Transverse colon (tissue), 4 donors: ENCODE measurements at places on chromosomes 2 and 18. TPM values are rescaled to one million over a fixed set of nuclear protein-coding genes. Genes with fewer than 3 reads are reported as not detected.

GNAL gene
- 7.4 TPM for total RNA-seq

KCNF1 gene
- not detected for total RNA-seq

GIGYF2 gene
- 40.8 TPM for total RNA-seq

SERPINB4 gene
- total RNA-seq: not detected

IL1R2 gene
- total RNA-seq: 46.4 TPM

ABCG8 gene
- not detected for total RNA-seq

DNA sequence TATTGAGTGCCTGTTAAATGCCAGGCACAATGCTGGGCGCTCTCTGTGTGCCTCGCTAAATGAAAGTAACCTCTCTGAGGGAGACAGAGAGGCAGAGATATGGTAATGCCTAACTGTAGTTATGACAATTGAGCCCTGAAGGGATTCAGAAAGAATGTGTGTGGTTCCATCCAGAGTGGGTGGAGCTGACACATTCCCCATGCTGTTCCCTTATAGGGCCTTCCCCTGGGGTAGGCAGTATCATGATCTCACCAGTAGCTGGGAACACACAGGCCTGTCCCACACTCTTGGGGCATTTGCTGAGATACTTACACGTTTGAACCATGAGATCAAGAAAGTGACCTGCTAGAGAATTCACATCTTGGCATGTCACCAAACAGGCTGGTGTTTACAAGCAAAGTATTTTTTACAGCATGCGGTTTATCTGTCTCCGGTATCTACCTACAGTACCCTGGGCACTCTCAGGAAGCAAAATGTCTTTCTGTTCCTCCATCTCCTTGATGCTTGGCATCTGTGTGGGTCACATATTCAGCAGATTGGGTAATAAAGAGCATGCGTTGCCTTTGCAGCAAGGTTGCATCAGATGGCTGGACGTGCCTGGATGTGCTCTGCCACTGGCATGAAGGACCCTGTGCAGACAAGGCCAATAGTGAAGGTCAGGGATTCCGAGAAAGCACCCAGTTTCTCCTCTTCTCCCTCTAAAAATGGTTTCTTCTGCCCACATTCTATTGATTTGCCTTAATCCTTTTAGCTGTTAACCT lies 9.4 kb downstream of the CTIF start:
- H3K36me3 ChIP-seq: no peaks in the 10 kb centered on the region
- no peaks in the 10 kb centered on the region for H3K27me3 ChIP-seq
- no peak for DNase-seq

DNA sequence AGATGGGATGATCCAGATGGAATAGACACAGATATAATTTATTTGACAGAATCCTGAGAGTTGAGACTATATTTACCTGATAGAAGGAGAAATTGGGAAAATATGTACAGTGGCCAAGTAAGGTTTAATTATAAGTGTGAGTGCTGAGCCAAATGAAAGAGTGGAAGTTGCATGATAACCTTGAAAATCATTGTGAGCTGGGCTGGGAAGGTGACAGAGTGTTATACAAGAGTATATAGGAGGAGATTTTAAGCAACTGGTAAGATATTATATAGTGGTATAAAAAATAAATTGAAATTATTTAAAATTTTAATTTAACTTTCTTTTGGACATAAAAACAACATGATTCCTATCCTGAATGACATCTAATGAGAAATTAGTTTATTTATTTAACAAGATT lies 340.8 kb downstream of the NUP35 start:
- no peaks in the 10 kb centered on the region for H3K36me3 ChIP-seq
- H3K4me1 ChIP-seq: no peaks in the 10 kb centered on the region
- H3K4me3 ChIP-seq: no peak overlapping the region
- no peaks in the 10 kb centered on the region for H3K27me3 ChIP-seq
- no peak for DNase-seq

DNA sequence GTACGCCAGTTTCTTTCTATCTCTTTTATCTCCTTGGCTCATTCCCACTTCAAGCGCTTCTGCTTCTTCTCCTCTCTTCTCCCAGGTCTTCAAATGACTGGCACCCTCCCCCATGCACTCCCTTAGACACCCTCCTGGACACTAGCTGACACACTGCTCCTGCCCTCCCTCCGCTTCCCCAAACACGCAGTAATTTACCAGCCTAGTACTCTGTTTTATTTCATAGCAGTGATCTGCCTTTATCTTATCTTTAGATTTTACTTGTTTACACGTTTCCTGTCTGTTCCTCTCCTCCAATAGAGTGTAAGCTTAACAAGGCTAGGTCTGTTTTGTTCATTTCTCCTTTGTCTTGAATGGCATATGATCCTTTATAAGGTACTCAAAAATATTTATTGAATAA lies 93.9 kb downstream of the SCN3A start:
- no peaks in the 10 kb centered on the region for H3K4me1 ChIP-seq
- H3K4me3 ChIP-seq: no peak overlapping the region
- H3K36me3 ChIP-seq: no peaks in the 10 kb centered on the region
- no peak overlapping the region for H3K27ac ChIP-seq
- DNase-seq: no peak

DNA sequence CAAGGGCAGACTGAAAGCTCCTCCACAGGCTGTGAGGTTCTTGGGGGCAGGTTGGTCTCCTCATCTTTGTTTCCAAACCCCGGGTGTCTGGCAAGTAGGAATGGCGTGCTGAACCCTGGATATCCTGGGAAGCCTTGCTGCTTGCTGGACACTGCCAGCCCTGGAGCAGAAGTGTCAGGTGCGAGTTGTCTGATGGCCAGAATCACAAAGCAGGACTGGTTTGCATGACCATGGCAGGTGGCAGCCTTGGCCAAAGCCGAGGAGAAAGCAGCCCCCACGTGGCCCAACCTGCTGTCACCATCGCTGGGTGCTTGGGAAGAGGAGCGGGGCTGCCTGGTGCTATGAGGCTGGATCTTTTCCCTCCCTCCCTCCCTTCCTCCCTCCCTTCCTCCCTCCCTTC lies 309.5 kb upstream of the HS6ST1 start:
- no peaks in the 10 kb centered on the region for H3K36me3 ChIP-seq
- no peak for DNase-seq
- H3K27ac ChIP-seq: no peak overlapping the region
- H3K4me3 ChIP-seq: no peak overlapping the region

DNA sequence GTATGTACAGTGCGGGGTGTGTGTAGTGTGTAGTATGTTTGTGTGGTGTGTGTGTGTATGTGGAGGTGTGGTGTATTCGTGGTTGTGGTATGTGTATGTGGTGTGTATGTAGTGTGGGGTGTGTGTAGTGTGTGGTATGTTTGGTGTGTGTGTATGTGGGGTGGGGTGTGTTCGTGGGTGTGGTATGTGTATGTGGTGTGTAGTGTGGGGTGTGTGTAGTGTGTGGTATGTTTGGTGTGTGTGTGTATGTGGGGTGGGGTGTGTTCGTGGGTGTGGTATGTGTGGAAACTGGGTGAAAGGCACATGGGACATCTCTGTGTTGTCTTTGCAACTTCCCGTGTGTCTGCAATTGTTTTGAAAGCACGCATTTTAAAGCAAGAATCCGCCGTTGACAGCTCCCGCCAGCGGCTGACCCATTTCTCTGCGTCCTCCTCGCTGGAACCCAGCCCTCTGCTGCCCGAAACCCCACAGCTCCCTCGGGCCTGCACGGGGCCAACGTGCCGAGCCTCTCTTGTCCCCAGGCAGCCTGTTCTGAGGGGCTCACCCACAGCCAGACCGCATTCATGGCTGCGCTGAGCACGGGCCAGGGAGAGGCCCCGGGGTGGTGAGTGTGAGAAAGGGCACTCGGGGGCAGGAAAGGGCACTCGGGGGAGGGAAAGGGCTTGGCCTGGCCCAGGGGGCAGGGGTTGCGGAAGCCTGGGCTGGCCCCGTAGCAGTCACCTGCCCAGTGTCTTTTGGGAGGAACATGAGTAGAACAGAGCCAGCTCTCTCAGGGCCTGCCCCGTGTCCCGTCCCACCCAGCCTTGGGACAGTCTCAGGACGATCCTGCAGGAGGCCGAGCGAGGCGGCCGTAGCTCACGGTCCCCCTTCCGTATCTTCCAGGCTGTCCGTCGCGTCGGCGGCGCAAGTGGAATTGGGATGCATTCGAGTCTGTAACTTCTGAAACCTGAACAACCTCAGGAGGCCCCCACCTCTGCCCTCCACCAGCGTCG lies 61.4 kb downstream of the TWIST2 start:
- no peak for DNase-seq
- H3K4me1 ChIP-seq: no peaks in the 10 kb centered on the region
- no peaks in the 10 kb centered on the region for H3K27me3 ChIP-seq
- H3K36me3 ChIP-seq: no peaks in the 10 kb centered on the region
- no peak overlapping the region for H3K4me3 ChIP-seq

GRCh38 chr2:168397629-168398028 lies 58.4 kb upstream of the CERS6 start:
- no peaks in the 10 kb centered on the region for H3K36me3 ChIP-seq
- no peaks in the 10 kb centered on the region for H3K27me3 ChIP-seq
- no peak for DNase-seq
- no peaks in the 10 kb centered on the region for H3K4me1 ChIP-seq
- H3K27ac ChIP-seq: no peak overlapping the region
- no peak overlapping the region for H3K4me3 ChIP-seq

DNA sequence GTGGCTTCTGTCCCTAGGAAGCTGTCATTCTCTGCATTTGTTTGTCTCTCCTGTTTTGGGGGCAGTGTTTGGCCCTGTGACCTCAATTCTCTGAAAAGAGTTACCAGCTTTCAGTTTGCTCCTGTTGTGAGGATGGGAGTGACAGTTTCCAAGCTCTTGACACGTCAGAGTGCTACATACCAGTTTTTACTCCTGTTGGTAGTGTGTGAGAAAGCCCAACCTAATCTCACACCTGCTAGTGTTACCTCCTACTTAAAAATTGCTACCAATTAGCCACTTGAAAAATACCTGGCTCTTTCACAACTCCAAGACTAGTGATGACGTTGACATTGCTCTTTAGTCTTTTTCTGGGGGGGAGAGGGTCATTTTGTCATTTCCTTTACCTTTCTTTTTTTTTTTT lies 14.1 kb downstream of the SKA1 start:
- no peak for DNase-seq
- no peak overlapping the region for H3K4me3 ChIP-seq
- no peaks in the 10 kb centered on the region for H3K4me1 ChIP-seq
- no peak overlapping the region for H3K27ac ChIP-seq

GRCh38 chr2:173550143-173550542 lies 195.5 kb downstream of the CDCA7 start:
- peaks cover 26% of the 10 kb centered on the region for H3K4me1 ChIP-seq
- no peaks in the 10 kb centered on the region for H3K36me3 ChIP-seq
- no peaks in the 10 kb centered on the region for H3K27me3 ChIP-seq
- H3K27ac ChIP-seq: no peak overlapping the region
- no peak overlapping the region for H3K4me3 ChIP-seq

DNA sequence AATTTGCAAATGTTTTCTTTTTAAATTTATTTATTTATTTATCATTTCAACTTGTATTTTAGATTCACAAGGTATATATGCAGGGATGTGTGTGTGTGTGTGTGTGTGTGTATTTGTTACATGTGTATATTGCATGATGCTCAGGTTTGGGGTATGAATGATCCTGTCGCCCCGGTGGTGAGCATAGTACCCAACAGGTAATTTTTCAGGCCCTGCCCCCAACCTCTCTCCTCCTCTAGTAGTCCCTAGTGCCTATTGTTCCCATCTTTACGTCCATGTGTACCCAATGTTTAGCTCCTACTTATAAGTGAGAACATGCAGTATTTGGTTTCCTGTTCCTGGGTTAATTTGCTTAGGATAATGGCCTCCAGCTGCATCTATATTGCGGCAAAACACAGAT lies 33.0 kb upstream of the KIF5C start:
- no peak overlapping the region for H3K27ac ChIP-seq
- no peaks in the 10 kb centered on the region for H3K27me3 ChIP-seq
- H3K4me1 ChIP-seq: no peaks in the 10 kb centered on the region
- H3K36me3 ChIP-seq: no peaks in the 10 kb centered on the region
- H3K4me3 ChIP-seq: no peak overlapping the region

DNA sequence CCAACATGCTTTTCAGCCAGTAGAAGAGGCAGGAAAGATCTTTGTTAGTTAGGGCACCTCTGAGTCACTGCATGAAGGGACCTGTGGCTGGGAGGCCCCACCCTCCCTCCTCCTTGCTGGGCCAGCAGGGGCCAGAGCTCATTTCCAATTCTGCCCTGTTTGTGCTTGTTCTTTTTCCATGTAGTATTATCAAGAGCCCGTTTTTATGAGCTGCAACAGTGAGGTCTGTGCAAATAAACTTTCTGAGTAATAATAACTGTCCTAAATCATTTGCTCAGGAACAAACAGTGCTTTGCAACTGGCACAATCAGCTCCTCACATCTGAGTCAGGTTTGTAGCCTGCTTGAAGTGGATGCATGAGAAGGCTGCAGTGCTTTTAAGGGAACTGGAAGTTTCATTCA lies 128.0 kb downstream of the ARL4C start:
- DNase-seq: peak; percentile 55
- no peaks in the 10 kb centered on the region for H3K27me3 ChIP-seq
- peak overlapping the region; percentile 85 for H3K27ac ChIP-seq
- no peak overlapping the region for H3K4me3 ChIP-seq
- peaks cover 11% of the 10 kb centered on the region for H3K4me1 ChIP-seq
- H3K36me3 ChIP-seq: no peaks in the 10 kb centered on the region

DNA sequence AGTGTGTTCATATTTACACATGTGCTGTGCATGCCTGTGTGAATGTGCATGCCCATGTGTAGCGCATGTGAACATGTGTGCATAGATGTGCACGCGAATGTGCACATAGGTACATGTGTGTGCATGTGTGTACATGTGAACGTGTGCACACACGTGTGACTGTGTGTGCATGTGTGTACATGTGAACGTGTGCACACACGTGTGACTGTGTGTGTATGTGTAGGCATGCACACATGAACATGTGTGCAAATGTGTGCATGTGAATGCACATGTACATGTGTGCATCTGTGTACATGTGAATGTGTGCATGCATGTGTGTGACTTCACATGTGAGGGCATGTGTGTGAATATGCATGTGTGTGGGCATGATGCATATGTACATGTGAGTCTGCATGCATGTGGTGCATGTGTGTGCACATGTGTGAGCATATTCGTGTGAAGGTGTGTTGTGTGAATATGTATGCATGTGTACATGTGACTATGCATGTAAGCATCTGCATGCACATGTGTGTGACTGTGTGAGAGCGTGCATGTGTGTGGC lies 122.4 kb downstream of the PTGR3 start:
- H3K4me3 ChIP-seq: no peak overlapping the region
- H3K36me3 ChIP-seq: no peaks in the 10 kb centered on the region
- DNase-seq: no peak
- H3K27ac ChIP-seq: no peak overlapping the region
- no peaks in the 10 kb centered on the region for H3K4me1 ChIP-seq

DNA sequence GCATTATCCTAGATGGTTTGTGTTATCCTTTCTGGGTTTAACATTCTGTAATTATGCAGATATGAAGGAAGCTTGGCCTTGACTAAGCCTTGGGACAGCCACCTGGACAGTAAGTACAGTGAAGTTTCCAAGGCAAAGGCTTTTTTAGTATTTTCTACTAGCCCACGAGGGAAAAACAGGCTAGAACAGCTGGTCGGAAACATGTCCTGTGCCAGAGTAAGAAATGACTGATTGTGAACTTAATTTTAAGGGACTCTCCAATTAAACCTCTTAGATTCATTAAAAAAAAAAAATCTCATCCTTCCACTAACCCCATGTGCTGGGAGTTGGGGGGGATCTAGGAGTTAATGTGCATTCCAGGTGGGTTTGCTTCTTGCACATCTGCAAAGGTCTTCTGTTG lies 720.8 kb downstream of the SLC4A3 start:
- H3K27me3 ChIP-seq: no peaks in the 10 kb centered on the region
- H3K4me1 ChIP-seq: no peaks in the 10 kb centered on the region
- H3K36me3 ChIP-seq: no peaks in the 10 kb centered on the region

- no peak overlapping the region for H3K4me3 ChIP-seq
- no peak for DNase-seq
- H3K36me3 ChIP-seq: no peaks in the 10 kb centered on the region
Observed at GRCh38 chr2:45825001-45825651, 173.7 kb downstream of the PRKCE start.

GRCh38 chr2:218343591-218343990 lies 13.1 kb upstream of the CATIP start:
- H3K27me3 ChIP-seq: no peaks in the 10 kb centered on the region
- no peaks in the 10 kb centered on the region for H3K4me1 ChIP-seq
- DNase-seq: no peak
- H3K36me3 ChIP-seq: no peaks in the 10 kb centered on the region
- H3K27ac ChIP-seq: no peak overlapping the region
